SJSA1 (cell line): ENCODE measurements at places on chromosomes 7 and 10. TPM values are rescaled to one million over a fixed set of nuclear protein-coding genes. Genes with fewer than 3 reads are reported as not detected.

GRCh38 chr10:59135275-59135674 is 41.2 kb upstream of the PHYHIPL start:
- H3K4me1 ChIP-seq, result no peaks in the 10 kb centered on the region
- peaks cover 4% of the 10 kb centered on the region for H3K27me3 ChIP-seq
- H3K4me3 ChIP-seq, result no peak overlapping the region
- H3K36me3 ChIP-seq, result no peaks in the 10 kb centered on the region

DNA sequence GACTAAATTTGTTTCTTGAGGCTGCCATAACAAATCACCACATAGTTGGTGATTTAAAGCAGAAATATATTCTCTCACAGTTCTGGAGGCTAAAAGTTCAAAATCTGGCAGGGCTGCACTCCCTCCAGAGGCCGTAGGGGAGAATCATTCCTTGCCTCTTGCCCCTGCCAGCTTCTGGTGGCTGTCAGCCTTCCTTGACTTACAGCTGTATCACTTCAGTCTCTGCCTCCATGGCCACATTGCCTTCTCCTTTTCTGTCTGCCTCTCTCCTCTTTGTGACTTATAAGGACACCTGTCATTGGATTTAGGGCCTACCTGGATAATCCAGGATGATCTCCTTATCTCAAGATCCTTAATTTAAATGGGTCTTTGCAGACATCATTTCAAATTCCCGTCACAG is 5.8 kb upstream of the LRRC4 start:
- no peak overlapping the region for H3K4me3 ChIP-seq
- DNase-seq, result no peak
- H3K27ac ChIP-seq, result no peak overlapping the region

- peak overlapping the region; percentile 98 for H3K27ac ChIP-seq
- DNase-seq, result no peak
- peak overlapping the region; percentile 96 for H3K4me3 ChIP-seq
- no peaks in the 10 kb centered on the region for H3K27me3 ChIP-seq
Measured at GRCh38 chr10:3780771-3781467, 4.1 kb downstream of the KLF6 start.

GRCh38 chr7:144024213-144024612 is 24.1 kb downstream of the OR6B1 start:
- no peak overlapping the region for H3K27ac ChIP-seq
- no peak for DNase-seq
- H3K36me3 ChIP-seq, result no peaks in the 10 kb centered on the region
- H3K4me3 ChIP-seq, result no peak overlapping the region

DNA sequence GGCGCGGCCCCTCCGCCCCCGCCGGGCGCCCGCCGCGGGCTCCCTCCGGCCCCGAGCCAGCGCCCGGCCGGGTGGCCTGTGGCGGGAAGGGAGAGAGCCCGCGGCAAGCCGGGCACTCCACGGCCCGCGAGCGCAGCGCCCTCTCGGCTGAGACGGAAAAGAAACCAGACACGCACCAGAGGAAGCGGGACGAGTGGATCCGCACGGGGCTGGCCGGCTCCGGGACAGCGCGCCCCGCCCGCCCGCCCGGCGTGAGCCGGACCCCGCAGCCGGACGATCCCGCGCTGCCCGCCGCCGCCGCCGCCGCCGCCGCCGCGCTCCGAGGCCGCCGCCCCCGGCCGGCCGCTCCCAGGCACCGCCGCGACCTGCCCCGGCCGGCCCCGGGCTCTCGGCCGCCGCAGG is 300 bp downstream of the ARHGAP21 start:
- H3K4me3 ChIP-seq, result peak overlapping the region; percentile 75
- peak overlapping the region; percentile 90 for H3K27ac ChIP-seq
- H3K27me3 ChIP-seq, result no peaks in the 10 kb centered on the region
- DNase-seq, result no peak

CYP2C9 gene
- not detected in 2 replicates for total RNA-seq

SPACDR gene
- 0.66 TPM in 1 of 2 replicates, not detected in the other for total RNA-seq
